ENCODE measurements at places on chromosomes 11 and 22.
A peak's percentile ranks its signal among the peaks of the same experiment; 100 is the strongest.

DNA sequence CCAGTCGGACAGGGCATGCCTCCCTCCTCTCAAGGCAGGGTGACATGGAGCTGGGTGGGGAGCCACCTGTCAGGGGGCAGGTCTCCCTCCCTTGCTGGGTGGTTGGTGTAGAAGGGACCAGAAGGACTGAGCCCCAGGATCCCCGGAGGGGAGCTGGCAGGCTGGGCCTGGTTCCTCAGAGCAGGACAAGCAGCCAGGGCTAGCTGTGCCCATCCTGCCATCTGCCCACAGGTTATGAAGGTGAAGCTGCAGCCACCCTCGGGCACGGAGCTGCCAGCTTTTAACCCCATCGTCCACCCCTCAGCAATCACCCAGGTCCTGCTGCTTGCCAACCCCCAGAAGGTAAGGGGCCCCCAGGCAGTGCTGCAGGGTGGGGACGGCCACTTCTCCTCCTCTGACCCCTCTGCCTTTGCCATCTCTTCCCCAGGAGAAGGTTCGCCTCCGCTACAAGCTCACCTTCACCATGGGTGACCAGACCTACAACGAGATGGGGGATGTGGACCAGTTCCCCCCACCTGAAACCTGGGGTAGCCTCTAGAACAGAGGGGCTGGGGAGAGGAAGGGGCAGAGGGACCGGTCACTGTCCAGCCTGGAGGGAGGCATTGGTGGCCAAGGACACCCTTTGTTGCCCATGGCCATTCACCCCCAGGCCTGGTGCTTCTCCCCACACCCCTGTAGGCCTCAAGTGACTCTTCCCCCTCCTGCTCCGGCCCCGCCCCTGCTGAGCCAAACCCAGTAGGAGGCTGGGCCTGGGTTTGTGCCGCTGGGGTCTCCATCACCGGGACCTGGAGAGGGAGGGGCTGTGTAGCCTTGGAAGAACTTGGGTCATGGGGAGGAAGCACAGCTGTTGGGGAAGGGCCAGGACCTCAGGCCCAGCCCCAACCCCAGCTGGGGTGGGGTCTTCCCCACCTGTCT, 7.0 kb upstream of the SH3BP1 start:
- DNase-seq: peak; percentile 63

DNA sequence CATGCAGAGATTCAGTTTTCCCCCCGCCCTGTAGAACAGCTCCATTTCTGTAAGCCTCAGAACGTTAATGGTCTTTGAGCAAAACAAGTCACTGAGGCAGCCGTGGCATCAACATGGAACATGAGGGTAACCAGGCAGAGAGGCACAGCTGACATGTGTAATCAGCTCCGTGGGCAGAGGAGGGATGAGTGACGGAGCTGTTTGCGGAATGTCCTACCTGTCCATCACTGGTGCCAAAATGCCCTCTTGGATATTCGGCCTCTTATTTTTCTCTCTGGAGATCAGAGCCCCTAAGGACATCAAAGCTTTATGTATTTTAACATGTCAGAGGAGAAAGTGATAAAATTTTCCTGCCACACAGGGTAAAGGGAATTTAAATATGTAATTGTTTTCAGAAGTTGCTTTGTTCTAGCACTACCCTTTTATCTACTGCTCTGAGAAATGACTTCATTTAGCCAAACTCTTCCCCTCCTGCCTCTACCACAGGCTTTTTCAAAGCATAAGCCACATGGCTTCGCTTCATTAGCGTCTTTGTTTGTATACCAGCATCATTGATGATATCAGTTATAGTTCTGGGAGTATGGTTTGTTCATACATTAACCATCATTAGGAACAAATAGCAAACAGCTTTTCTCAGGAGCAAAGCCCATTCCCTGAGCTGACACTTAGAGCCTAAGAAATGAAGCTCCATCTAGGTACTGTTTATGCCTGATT, 32.9 kb downstream of the C11orf71 start:
- no peak for DNase-seq

DNA sequence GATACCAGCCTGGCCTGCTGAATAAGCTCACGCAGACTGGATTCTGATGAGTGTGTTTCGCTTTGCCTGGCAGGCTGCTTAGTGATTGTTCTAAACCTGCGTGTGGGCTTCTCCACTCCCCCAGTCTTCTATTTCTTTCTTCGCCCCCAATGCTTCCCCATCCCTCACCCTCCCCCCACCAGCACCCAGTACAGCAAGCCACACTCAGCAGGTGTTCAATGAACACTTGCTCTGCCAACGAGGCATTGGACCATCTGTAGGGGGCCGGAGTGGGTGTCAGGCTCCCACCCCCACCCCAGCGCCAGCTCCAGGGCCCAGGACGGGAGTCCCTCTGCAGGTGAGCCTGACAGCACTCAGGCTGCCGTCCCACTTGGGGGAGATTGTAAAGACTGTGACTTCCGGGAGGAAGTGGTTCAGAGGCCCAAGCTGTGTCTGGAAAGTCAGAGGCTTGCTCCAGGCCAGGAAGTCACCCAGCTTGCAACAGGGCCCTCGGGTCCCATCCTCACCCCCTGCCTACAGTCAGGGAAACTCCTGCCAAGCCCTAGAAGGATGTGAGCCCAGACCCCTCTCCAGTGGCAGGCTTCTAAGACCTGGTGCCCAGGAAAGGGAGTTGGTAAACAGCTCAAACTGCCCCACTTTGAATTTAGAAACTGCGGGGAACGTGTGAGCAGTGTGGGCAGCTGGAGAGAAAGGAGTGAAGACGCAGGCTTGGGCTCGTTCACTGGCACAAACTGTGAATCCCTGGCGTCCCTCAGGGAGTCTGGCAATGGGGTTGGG, 66.3 kb upstream of the PRDM11 start:
- peak; percentile 86 for DNase-seq

- no peak for DNase-seq
Observed at GRCh38 chr22:48742556-48743343, 1084.9 kb downstream of the BRD1 start.

GRCh38 chr11:121936370-121936769, 179.6 kb downstream of the BLID start:
- no peak for DNase-seq
